ENCODE measurements at places on chromosomes 1 and 21.

GRCh38 chr21:33892853-33893252 is 22.8 kb downstream of the ATP5PO start:
- no peak for DNase-seq

DNA sequence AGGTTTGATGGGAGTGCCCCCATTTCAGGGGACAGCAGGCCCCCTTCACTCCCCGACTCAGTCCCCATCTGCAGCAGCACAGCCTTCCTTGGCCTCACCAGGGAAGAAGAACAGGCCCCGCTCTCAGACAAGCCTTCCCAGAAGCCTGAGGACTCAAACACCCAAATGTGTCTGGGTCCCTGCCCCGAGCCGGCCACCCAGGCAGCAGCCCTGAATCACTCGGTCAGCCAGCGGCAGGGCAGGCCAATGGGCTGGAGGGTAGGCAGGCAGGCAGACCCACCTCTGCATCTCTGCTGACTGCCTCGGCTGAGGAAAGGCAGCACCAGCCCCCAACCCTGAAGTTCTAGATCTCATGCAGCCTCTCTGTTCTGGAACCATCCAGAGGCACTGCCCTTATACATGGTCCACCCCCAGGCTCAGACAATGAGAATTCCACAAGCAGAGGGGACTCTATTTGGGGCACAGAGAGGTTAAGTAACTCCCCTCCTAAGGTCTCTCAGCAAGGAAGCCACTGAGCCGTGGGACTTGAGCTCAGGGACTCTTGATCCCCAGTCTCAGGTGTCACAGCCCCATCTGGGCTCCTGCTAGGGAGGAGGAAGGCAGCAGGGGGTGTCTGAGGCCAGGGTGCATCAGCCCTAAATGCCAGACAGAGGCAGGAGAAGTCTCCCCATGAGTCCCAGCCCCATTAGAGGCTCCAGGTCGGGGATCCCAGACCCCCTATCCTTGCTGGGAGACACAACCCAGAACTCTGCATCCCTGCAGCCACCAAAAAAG is 33.2 kb upstream of the RUNX3 start:
- no peak for DNase-seq

GRCh38 chr1:1089731-1090423 is 15.8 kb upstream of the RNF223 start:
- no peak for DNase-seq

DNA sequence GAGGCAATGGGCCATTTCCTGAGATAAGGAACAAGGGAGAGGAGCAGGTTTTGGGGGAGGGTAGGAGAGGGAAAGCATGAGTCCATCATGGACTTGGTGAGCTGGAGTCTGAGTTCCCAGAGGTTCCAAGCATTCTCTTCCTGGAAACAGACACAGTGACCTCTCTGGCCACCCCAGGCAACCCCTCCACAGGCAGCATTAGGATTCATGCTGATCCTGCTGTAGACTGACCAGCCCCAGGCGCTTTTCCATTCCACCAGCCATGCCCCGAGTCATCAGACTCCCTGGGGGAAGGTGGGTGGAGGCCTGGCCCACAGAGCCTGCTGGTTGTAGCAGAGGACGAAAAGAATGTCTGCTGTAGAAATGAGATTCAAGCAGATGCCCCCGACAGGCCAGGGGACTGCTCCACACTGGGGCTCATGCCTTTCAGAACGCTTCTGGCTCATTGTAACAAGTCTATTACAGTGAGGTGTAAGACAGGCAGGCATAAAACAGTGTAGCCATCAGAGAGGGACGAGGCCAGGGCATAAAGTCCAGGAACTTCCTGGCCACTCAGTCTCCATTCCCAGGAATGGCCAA is 52.2 kb downstream of the KCND3 start:
- no peak for DNase-seq

GRCh38 chr1:7455796-7456721 is 315.0 kb upstream of the VAMP3 start:
- no peak for DNase-seq

Measured in choroid plexus epithelial cell (primary cell).